ENCODE measurements at places on chromosomes 12 and 14.

DNA sequence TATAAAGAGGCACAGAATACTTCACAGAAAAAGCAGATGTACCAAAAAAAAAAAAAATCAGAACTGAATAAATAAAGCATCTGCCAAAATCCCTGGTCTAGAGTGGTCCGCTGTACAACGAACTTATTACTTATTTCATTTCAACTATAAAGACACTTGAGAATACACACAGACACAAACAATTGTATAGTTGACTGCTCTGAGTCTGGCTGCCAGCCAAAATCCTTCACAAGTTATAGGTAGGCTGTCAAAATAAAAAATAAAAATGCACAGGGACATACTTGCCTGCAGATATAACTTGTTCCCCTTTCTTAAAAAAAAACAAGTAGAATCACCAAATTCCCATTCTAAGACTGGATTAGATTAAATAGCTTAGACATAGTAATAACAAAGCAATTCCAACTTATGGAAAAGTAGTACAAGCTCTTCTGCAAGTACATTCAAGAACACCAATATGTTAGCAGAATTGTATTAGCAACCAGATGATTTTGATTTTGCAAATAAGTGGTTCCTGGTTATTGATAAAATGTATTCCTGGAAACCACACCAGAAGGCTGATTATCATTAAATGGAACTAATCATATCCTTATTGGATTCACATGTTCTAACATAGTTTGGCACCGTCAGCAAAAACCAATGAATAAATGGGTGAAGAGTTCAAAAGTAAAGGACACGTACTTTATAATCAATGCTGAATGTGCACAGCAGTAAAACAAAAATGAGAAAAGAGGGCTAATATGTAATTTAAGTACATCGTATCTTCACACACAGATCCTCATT is 248.5 kb downstream of the NELL2 start:
- no peak for DNase-seq

DNA sequence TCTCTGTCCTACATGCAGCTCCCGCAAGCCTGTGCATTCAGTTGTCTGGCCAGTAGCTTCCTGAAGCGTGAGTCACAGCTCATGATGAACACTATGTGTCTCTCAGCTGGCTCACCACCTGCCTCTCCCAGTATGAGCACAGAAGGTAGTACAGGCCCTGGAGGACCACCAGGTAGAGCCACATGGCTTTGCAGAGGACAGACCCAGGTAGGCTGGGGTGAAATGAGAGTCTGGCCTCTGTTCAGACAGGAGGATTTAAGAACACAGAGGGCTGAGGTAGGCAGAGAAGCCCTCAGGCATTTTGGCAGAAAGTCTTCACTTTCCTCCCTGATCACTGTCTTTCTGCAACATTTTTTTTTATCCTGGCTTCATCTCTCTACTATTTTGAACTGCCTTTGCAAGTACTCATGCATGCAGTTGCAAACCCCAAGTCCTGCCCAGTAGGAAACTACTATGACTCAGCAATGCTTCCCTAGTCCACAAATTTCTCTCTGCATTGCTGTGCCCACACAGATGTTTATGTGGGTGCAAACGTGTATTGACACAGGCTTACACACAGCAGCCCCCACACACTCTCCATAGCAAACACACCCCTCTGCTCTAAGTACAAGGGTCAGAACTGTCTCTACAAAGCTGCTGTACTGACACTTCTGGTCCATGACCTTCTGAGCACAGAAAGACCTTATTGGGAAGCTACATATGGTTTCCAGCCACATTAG is 7.2 kb upstream of the SDR9C7 start:
- no peak for DNase-seq

- DNase-seq, result no peak
Measured at GRCh38 chr12:128942960-128943477, 89.7 kb downstream of the GLT1D1 start.

GRCh38 chr14:91059576-91060350 is 678 bp downstream of the RPS6KA5 start:
- peak; percentile 42 for DNase-seq

DNA sequence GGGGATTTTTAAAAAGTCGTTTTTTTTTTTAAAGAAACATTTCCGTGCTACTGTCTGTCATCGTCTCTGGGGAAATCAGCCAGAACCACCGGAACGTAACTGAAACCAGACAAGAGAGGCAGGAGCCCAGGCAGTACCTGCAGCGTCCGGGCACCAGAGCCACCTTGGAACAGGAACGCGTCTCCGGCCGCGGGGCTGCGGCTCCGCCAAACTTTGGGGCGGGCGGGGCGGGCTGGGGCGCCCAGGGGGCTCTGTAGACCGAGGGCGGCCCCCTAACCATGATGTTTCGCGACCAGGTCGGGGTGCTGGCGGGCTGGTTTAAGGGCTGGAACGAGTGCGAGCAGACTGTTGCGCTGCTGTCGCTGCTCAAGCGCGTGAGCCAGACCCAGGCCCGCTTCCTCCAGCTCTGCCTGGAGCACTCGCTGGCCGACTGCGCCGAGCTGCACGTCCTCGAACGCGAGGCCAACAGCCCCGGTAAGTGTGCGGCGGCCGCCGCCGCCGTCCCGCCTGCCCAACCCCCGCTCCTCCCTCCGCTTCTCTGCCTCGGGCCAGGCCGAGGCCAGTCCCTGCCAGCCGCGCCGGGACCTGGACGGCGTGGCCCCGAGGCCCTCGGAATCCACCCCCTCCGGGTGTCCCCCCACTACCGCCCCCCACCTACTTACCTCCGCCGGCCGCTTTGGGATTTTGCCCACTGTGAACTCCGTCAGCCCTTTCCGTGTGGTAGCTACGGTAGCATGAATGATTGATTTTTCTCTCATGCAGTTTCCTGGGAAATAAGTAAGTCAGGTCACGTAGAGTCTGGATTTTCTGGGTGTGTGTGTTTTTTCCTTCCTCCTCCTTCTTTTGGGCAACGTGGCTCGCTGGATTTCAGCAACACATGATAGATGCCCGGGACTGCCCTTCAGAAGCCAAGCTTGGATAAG is 972 bp downstream of the SAMD4A start:
- DNase-seq, result peak; percentile 17

GRCh38 chr12:15855646-15856045 is 26.5 kb upstream of the STRAP start:
- no peak for DNase-seq

GRCh38 chr14:106842687-106843086 is 1316.3 kb downstream of the TMEM121 start:
- no peak for DNase-seq

DNA sequence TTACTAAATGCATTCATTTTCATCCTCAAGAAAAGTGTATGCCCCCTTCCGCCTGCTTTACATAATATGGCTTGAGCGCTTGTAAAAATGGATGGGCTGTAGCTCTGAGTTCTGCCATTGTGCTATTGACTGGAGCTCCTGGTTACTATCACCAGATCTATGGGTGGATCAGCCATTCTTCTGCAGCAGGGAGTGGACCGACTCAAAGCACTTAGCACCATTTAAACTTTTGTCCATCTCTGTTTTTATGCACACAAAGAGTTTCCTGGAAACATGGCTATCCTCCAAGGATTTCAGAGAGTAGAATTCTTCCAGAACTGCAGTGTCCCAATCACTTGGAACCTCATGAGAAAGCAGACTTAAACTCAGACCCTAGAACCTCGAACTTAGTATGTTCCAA is 4.5 kb upstream of the NUMB start:
- no peak for DNase-seq

- no peak for DNase-seq
Measured at GRCh38 chr12:97335115-97335514, 127.5 kb upstream of the RMST start.

DNA sequence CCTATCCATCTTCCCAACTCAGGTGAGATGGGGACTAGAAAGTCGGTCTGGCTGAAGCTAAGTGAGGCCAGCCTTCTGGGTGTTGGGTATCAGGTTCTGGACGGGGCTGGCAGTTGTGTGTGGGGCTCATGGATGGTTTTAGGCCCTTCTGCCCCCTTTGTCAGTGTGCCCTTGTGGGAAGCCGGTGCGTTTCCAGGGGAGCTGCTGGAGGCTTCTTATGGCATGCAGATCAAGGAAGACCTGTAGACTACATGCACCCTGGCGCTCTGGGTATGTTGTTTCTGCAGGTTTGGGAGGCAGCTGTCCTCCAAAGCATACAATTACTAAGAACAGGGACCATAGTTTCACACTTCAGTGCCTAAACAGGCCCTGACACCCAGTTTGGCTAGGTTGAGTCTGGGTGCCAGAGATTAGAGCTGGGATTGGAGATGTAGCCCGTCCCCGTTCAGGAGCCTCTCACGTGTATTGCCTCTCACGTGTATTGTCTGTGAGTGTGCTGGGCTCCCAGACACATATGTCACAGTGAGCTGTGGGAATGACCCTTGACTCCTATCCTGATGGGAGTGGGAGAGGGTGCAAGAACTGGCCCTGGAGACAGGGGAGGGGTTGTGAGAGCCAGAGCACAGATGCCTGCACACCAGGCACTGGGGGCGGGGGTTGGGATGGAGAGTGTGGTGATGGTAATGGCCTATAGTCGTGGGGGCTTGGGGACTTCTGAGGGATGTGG is 84.4 kb downstream of the SLC25A47 start:
- DNase-seq, result no peak

DNA sequence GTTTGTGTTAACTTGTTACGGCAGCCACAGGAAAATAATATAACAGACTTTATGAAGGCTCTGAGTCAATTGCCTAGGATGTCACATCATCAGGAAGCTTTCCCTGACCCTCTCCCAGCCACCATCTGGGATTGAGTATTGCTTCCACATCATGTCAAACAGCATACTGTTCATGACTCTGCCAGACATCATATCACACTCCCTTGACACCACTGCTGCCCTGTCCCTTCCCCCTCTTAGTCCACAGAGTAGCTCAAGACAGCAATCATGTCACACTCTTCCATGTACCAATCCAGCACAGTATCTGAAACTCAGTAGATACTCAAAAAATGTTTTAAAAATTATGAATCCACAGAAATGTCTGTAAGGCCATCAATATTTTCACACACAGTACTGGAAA is 168.0 kb downstream of the PIK3C2G start:
- no peak for DNase-seq

GRCh38 chr14:77324816-77325745 is 4.2 kb downstream of the GSTZ1 start:
- no peak for DNase-seq

GRCh38 chr14:75156901-75157300 is 19.5 kb downstream of the TMED10 start:
- DNase-seq, result no peak

GRCh38 chr12:229441-230191 is 15.7 kb upstream of the SLC6A12 start:
- no peak for DNase-seq

DNA sequence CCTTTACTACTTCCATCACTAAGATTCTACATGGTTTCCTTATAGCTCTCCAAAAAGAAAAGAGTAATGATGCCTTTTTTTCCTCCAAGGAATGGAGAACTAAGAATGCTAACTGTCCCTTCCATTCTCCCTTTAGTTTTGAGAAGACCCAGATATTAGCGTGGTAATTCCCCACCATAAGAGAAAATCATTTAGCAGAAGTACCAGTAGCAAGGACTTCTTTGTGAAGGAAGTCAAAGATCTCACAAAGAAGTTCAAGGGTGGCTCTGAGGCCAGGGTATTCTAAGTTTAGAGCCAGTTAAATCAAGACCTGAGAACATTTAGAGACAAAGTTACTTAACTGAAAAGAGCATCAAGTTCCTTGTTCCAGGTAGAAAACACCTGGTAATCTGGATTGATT is 7.3 kb downstream of the USP15 start:
- no peak for DNase-seq

DNA sequence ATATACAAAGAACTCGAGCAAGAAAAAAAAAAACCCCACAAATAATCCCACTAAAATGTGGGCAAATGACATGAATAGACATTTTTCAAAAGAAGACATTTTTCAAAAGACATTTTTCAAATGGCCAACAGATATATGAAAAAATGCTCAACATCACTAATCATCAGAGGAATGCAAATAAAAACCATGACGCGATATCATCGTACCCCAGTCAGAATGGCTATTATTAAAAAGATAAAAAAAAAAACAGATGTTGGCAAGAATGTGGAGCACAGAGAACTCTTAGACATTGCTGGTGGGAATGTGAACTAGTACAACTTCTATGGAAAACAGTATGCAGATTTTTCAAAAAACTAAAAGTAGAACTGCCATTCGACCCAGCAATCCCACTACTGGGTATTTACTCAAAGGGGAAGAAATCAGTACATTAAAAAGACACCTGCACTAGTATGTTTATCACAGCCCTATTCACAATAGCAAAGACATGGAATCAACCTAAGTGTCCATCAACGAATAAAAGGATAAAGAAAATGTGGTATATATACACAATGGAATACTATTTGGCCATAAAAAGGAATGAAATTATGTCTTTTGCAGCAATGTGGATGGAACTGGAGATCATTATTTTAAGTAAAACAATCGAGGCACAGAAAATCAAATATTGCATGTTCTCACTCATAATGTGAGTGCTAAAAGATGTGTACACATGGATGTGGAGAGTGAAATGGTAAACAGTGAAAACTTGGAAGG is 16.3 kb downstream of the ZBTB39 start:
- no peak for DNase-seq

DNA sequence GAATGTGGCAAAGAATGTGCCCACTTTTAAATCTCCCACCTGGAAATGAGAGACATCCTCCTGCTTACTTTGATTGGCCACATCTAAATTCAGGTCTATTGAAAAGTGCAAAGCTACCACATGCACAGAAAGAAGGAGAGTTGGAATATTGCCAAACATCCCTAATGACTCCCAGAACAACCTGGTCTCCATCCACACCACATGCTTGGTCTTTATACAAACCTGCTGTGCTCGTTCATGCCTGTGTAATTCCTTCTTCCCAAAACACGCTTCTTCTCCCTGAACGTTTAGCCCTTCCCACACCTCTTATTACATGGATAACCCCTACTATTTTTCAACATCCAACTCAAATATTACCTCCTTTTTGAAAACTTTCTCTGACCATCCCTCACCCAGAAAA is 66.2 kb upstream of the BCL2L14 start:
- DNase-seq, result no peak

DNA sequence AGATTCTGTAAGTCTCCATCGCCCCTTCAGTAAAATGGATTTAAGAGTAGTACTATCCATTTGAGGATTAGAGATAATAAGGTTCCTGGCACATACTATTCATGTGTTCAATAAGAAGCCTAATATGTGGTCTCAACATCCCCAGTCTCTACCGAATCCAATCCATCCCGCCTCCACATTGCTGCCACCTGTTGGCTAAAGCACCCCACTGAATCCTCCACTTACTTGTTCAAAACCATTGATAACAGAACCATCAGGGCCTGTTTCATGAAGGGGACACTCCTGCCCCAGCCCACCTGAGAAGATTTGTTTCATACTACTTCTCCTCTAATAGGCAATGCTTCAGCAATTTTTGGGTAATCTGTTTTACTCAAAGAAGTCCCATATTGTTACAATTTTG is 147.5 kb downstream of the SLC2A13 start:
- no peak for DNase-seq

- no peak for DNase-seq
Measured at GRCh38 chr12:29782871-29783772, 620 bp downstream of the TMTC1 start.

GRCh38 chr12:40742041-40742440 is 49.8 kb downstream of the CNTN1 start:
- no peak for DNase-seq

Measured in stimulated activated CD4-positive, alpha-beta T cell treated with anti-CD3 and anti-CD28 coated beads, Interleukin-15, amount 100 ng/mL, for 1 hour (primary cell).